ENCODE measurements at places on chromosomes 11 and 22.

GRCh38 chr11:118763041-118763440, 27.9 kb downstream of the DDX6 start:
- no peak for DNase-seq

GRCh38 chr22:42371501-42371900, 60.7 kb downstream of the NFAM1 start:
- no peak for DNase-seq

DNA sequence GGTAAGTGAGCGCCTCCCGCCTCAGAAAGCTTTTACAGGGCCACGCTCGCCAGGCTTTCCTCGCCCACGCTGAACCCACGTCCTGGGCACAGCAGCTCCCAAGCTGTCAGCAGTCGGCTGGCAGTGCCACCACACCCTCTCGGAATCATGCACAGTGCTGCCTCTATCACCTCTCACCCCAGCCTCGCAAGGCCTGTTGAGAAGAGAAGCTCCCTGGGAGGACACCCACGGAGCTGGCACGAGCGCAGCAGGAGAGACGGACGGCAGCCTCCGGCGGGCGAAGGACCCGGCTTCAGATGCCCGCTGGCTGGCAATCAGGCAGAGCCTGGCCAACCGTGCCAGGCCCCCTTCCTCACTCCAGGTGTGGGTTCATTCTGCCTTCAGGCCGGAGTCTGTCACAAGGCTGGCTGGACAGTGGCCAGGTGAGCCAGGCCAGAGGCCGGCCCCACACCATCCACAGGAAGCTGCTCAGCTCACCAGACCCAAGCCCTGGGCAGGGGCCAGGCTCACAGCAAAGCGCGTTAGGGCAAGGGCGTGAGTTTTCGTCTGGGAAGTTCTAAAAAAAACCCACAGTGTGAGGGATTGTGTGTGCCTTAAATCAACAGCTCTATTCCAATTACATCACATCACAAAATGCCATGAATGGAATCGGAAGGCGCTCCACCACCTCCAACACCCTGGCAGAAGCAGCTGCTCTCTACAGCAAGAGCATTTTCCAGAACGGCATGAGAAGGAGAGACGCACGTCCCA, 33.2 kb downstream of the TOLLIP start:
- DNase-seq: no peak

- DNase-seq: no peak
These were observed 19.8 kb upstream of the EHF start for GRCh38 chr11:34601085-34601444.

DNA sequence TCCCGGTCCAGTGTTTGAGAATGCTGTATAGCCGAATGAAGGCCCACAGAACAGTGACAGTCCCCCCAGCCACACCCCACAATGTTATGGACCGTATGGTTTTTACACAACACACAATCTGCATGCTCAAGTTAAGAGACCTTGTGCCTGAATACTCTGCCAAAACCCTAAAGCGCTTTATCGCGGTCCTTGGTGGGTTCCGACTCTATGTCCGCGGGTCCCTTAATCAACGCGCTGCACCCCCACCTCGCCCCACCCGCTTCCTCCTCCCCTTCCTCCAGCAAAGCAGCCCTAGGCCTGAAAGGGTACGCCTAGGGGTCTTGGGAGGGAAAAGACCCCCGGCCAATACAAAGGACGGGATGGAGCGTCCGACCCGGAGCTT, 442 bp downstream of the COPB1 start:
- DNase-seq: peak; percentile 26

DNA sequence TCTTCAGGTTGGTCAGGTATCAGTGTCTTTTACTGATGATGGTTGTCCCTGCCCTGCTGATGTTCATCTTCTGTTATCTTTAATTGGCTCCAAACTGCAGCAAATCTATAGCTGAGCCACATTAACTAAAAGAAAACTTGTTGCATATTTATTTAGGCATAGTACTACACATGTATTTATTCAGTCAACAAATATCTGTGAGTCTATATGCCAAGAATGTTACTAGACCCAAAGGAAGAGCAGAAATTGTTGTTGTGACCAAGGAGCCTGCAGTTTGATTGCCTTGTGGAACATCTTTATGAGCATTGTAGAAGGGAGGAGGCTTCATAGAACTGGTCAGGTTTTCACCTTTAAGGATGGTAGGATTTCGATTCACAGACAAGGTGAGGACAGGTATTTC, 10.1 kb downstream of the BMAL1 start:
- DNase-seq: no peak
